Activated CD4-positive, alpha-beta T cell treated with anti-CD3 and anti-CD28 coated beads, Interleukin-2, amount 50 U/mL, for 4 hours (primary cell): ENCODE measurements at places on chromosomes 2 and 18.

GRCh38 chr18:39205565-39206195 lies 1640.1 kb upstream of the CELF4 start:
- no peak for DNase-seq

DNA sequence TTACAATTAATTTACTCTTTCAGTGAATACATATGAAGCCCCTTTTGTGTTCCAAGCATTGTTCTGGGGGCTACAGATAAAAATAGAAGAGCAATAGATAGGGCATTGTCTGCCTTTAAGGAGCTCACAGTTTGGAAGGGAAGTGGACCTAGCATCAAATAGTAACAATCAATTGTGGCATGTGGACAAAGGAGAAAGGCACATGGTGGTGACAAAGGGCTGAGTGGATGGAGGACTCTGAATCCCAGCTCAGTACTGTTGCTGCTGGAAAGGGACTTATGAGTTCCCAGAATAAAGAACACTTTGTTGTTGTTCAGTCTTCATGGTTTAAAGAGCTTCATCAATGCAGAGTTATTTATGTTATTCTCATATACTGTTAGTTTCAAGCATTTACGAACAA lies 217.7 kb downstream of the HRH4 start:
- no peak for DNase-seq

DNA sequence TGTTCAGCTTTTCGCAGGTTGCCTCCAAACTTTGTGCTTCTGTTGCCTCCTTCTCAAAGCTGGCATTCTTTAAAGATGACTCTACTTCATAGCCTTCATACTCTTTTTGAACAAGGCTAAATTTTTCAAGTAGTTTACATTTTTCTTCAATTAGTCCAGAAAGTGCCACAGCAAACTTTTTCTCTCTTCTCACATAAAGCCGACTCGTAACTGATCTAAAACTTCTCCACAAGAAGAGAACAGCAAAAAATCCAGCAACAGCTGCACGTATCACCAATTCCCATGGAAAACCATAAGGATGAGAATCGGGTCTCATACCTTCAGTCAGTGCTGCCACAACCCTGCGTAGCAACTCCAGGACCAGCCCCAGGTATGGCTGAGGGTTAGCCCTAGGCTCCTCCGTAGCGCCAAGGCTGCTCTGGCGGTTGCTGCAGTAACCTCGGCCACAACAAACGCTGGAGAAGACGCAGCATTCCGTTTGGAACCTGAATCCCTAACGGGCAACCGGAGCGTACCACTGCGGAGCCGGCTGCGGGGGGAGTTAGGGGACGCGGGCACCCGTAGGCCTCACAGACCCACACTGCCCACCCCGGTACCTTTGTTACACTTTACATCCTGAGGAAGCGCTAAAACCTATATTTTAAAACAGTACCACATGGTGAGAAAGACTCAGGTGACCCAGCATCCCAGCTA lies at the start of gene CTAGE1:
Gene CTAGE1 (minus strand): TSS at position 420 of the 693 bp plus-strand sequence. CDS start 104 bp downstream, at position 316.
- no peak for DNase-seq

DNA sequence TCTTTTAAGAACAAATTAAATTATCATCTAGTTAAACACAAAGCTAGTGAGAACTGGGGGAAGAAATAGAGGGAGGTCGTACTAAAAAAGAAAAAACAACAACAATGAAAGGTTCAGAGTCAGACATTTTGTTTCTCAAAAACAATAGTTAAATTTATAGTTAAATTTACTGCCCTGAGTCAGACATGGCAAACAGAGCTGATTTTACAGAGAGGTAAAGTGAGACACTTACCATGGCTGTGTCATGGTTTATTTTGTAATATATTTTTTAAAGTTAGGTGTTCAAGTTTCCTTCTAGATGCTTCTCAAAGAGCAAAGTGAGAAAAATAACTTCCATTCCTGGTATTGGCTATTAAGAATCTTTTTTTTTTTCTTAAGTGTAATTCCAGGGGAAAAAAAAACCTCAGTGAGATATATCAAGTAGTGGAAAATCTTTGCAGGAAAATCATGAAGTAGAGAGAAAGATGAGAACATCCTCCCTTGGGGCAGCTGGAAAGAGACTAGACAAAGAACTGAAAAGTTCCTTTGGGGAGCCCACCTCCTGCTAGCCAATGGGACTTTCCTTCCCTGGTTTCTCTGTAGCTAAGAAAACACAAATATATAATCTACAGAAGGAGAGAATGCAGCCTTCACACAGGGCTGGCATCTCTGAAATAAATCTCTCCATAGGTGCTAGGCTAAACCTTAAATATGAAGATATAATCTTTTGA lies 12.3 kb downstream of the KLF7 start:
- DNase-seq: no peak

DNA sequence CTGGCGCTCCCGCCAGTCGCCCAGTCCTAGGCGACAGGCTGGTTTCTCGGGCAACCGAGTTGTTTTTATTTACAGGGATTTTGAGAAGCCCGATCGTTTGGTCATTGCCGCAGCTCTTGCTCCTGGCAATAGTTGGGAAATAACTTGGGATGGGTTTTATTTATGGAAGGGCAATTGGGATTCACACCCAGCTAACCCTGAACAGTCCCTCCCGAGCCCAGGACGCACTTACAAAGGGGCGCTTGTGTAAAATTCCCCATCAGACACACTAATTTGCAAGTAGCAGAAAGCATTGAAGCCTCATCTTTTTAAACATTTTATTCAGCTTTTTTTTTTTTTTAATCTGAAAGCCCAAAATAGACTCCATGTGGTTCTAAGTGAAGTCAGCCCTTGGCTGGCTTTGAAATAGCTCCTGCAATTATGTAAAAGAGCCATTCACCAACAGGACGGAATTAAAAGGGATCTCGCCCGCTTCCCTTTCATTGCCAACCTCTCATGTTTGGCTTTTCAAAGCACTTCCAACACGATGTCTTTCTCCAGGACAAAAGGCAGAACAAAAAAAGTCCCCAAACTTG lies 3.6 kb upstream of the GBX2 start:
- no peak for DNase-seq

DNA sequence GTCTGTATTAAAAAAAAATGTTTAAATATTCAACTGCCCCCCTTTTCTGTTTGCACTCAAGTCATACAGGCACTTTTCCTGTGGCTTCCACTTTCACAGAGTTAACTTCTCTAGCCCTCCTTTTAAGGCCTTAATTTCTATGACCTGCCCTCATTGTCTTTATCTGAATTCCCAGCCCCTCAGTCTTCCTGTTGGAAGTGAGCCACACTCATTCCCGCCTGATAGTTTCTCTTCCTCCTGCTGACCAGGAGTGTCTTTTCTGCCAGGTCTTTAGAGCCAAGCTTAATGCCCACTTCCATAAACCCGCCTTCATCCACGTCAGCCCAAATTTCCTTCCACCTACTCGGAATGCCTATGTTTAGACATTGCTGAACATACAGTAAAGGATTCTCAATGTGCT lies 10.5 kb downstream of the COPS8 start:
- no peak for DNase-seq

DNA sequence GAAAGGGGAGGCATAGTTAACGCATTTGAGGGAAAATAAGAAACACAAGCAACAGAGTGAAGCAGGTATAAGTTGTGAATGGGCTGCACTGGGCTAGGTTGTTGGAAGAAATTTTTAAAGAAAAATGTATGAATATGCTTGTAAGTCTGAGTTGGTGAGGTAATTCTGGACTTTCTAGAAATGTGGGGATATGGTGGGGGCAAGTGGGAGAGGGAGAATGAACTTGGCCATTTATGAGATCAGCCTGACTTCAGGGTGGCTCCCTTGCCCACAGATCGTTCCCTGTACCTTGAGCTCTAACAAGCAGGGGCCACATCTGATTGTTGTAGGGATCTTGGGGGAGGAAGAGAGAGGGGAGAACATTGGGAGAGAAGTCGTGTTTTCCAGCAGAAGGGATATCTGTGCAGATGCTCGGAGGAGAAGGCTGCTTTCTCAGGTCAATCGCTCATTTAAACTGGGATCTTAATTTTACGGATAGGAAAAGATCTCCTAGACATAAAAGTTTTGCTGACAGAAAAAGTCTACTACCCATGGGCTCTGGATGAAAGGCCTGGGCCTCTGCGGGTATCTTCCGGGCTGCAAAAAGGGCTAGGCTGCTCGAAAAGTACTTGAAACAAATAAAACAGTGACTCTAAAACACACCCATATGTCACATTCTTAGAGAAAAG lies 42.5 kb upstream of the FZD5 start:
- DNase-seq: no peak

DNA sequence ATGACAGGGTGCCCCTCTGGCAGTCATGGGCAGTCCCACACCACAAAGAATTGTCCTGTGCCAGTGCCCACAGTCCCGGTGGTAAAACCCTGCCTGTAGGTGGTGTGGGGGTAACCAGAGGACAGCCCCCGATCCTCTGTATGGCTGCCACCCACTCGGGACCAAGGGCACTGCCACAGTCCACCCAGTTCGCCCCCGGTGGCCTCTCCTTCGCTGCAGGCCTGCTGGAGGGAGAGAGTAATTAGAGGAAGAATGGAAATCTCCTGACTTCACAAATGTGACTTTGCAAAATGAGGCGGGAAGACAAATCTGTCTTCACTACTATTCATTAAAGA lies 11.4 kb downstream of the GBX2 start:
- no peak for DNase-seq

DNA sequence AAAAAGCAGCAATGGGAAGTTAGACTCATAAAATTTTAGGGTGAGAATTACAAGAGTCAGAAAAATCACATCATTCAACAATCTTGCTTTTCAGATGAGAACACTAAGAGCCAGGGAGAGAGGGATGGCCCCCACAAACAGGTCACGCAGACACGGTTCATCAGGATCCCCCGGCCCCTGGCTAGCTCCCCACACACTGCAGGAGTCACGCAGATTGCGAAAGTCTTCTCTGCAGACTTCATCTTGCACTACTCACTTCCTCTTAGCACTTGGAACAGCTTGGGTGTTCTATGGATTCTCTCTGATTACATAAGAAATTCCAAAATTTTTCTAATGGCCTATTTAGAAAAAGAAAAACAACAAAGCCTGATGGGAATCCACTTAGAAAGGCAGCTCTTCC lies 21.6 kb upstream of the SULT1C2 start:
- DNase-seq: no peak

GRCh38 chr2:227237786-227238185 lies 73.4 kb downstream of the COL4A3 start:
- no peak for DNase-seq

GRCh38 chr2:117536139-117536538 lies 278.4 kb upstream of the DDX18 start:
- DNase-seq: no peak

DNA sequence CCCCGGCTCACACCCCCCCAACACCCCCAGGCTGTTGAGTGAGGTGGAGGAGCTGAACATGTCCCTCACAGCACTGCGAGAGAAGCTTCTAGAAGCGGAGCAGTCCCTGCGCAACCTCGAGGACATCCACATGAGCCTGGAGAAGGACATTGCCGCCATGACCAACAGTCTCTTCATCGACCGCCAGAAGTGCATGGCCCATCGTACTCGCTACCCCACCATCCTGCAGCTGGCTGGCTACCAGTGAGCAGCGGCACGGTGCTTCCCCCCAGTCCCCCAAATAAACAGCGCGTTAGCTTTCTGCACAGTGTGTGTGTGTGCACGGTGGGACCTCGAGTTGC lies 5.3 kb downstream of the TEKT4 start:
- no peak for DNase-seq

GRCh38 chr2:233838726-233839446 lies 15.4 kb downstream of the HJURP start:
- no peak for DNase-seq

- DNase-seq: no peak
These were observed 17.4 kb downstream of the CASP10 start for GRCh38 chr2:201200345-201200744.

- DNase-seq: no peak
These were observed 118.1 kb upstream of the MAP2 start for GRCh38 chr2:209305746-209306196.

GRCh38 chr18:49029628-49030027 lies 78.9 kb upstream of the SMAD7 start:
- no peak for DNase-seq

DNA sequence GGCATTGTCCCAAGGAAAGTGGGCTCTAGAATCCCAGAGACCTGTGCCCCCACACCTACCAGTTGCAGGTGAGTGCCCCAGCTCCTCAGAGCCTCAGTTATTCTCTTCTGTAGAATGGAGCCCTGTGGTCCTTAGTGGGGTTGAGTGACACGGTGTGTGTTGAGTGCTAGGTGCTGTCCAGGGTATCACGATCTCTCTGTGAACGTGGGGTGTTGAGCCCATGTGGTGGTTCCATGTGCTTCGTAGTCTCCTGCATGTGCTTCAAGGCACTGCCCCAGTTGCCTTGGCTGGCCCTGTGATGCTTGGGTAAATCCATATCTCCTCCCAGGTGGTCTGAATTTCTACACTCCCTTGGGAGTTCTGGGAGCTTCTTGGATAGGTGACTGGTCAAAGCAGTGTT lies 54.9 kb downstream of the SH3RF3 start:
- DNase-seq: no peak

DNA sequence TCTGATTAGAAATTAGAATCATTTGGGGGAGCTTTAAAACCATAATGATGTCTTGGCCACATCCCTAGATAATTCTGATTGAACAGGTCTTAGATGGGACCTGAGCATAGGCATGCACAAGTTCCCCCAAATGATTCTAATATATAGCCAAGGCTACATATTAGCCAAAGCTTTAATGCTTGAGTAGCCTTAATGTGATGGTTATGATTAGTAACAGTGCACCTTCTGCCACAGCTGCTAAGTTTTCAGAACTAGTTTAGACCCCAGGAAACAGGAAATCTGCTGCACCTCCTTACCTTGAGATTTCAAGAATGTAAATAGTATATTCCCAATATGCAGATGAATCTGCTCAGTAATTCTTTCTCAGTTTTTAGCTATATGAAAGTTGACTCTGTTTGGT lies 119.8 kb downstream of the PTPN4 start:
- no peak for DNase-seq

DNA sequence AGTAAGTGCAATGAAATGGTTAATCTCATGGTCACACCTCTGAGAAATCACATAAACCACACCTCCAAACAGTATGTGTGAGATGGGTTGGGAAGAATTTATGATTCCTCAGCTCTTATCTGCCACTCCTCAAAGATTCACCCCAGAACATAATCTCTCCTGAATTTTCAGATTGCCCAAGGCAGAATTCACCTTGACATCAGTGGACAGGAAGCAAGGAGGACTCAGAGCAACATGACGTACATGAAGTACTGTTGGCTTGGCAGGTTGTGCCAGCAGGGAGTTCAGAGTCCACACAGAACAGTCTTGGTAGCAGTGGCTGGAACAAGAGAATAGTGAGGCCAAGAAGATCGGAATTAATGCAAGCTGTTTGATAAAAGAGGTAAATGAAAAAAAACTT lies 31.7 kb upstream of the CYBRD1 start:
- no peak for DNase-seq

GRCh38 chr2:147250652-147251356 lies 594.0 kb upstream of the ACVR2A start:
- DNase-seq: no peak
